Hematopoietic multipotent progenitor cell treated with erythropoietin and hydrocortisone succinate and interleukin-3 and kit ligand, for 15 days (in vitro differentiated cells): ENCODE measurements at places on chromosomes 1 and 21.
A peak's percentile ranks its signal among the peaks of the same experiment; 100 is the strongest.

GRCh38 chr1:76086597-76086996 lies 12.1 kb downstream of the ST6GALNAC3 start:
- DNase-seq, result no peak

DNA sequence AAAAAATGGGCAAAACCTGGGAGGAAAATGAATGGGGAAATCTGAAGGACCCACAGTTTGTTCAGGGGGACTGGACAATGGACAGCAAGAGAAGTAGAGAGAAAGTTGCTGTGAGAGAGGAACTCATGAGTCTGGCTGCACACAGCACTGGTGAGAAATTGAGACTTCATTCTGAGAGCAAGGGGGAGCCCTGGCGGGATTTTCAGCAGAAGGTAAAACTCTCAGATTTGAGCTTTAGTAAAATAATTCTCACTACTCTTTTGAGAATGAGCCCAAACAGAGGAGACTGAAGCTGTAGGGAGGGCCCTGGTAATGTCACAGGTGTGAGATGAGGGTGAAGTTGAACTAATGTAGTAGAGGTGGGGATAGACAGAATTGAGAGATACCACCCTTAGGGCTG lies 438.6 kb downstream of the OMA1 start:
- no peak for DNase-seq

GRCh38 chr1:54998677-54999076 lies at the start of gene BSND:
Gene BSND, plus strand, starts transcription at chr1:54998933. Its CDS starts 254 bp downstream, at chr1:54999187.
- no peak for DNase-seq

- no peak for DNase-seq
Observed at GRCh38 chr1:181661569-181661968, 178.3 kb downstream of the CACNA1E start.

DNA sequence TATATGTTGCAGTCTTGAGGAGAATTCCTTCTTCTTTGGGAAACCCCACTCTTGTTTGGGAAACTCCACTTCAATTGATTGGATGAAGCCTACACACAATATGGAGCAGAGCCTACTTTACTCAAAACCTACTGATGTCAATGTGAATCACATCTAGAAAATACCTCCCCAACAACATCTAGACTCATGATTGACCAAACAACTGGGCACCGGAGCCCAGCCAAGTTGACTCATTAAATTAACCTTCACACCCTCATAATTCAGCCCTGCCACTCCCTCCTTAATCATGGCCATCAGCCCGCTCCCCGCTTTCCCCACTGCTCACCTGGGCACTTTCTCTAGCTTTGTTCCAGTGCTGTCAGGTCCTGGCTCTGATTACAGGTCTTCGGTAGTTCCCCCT lies 208.1 kb upstream of the MAP1LC3C start:
- DNase-seq, result no peak

DNA sequence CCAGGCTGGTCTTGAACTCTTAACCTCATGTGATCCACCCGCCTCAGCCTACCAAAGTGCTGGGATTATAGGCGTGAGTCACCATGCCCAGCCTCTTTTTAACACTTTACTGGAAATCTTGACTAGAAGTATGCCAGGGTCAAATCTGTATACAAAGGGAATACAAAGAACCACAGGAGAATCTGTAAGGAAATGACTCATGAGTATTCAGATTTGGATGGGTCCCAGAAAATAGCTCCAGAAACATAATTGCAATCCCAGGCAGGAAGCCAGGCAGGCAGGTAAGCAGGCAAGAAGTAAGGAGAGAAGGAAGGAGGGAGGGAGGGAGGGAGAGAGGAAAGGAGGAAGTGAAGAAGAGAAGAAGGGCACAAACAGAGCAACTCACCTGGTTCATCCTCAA lies 22.8 kb upstream of the TIAM1 start:
- DNase-seq, result no peak

DNA sequence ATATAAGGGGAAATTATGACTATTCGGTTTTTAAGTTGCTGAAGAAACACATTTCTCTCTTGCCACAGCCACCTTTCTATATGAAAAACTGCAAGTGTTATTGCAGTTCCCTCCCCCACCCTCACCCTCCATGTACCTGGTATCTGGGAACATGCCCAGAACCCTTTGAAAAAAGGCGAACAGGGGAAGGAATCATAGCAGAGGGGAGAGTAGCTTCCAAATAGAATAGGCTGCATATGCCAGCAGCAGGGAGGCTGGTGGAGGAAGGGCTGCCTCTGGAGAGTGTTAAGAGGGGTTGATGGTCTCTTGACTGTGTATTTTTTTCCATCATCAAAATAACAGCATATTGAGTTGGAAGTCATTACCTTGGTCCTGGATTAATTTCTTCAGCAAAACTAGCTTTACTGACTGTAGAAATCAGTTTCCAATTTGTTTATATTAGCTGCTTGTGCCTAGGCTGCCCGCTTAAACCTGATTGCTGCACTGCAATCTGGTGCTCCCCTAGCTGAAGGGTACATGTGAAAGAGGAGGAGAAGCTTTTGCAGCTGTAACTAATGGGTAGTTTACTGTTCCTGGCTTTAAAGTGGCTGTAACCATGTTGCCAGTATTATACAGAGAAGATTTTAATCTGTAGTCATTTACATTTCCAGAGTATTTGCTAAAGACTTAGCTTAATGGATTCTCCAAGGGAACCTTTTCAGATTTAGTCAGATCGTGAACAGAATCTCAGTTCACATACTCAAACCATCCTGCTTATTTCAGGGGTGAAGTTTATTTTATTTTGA lies 22.7 kb downstream of the AHCYL1 start:
- DNase-seq, result no peak

GRCh38 chr1:60262701-60263100 lies 189.1 kb upstream of the C1orf87 start:
- DNase-seq, result no peak

GRCh38 chr1:157961805-157962762 lies 31.4 kb upstream of the KIRREL1 start:
- DNase-seq, result no peak

DNA sequence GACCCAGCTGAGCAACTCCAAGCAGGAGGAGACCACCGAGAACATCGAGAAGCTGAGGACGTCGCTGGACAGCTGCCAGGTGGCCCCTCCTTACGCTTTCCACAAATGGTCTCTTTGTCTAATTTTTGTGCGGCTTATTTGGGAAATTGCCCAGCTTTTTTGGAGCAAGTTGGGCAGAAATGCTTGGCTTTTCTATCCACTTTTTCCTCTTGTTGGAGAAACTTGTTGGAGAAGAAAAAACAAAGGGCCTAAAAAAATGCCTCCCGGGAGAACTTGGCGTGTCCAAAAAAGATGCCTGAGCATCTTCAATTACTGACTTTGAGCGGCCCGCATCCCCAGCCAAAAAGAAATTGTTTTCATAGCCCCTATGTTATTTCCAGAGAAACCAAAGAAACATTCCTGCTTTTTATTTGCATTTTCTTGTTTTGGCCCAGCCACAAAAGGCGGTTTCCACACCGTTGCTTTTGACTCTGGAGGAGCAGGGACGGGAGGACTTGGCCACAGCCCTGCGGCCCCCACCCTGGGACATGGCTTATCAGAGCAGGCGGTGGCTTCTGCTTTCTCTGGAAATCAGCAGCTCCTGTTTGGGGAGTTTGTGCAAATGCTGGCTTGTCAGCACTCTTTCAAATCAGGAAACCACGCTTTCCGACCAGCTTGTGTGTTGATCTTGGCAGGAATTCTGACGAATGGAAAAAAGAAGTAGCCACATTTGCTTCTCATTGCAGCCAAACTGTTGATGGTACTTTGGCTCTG lies 81.2 kb upstream of the EFHD2 start:
- no peak for DNase-seq

GRCh38 chr1:226506921-226507320 lies 41.6 kb upstream of the STUM start:
- no peak for DNase-seq

DNA sequence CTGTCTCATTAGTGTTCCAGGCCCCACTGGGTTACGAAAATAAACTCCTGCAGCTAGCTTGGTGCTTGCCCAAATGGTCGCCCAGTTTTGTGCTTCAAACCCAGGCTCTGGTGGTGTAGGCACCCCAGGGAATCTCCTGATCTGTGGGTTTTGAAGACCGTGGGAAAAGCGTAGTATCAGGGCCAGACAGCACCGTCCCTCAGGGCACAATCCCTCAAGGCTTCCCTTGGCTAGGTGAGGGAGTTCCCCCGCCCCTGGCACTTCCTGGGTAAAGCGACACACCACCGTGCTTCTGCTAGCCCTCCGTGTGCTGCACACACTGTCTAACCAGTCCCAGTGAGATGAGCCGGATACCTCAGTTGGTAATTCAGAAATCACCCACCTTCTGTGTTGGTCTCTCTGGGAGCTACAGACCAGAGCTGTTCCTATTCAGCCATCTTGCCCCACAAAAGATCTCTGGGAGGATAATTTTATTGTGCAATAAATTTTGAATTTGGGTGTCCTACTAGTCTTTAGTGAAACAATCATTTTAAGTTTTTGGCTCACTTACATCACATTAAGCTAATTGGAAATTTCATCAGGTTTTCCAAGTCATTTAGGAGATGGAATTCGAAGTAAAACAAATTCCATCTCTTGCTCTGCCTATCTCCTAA lies 9.4 kb upstream of the SLC25A24 start:
- no peak for DNase-seq

- no peak for DNase-seq
Observed at GRCh38 chr1:170680428-170680827, 16.5 kb downstream of the PRRX1 start.

- DNase-seq, result no peak
Observed at GRCh38 chr1:41420860-41421259, 59.6 kb downstream of the FOXO6 start.

- no peak for DNase-seq
Observed at GRCh38 chr1:30601316-30602085, 121.9 kb downstream of the MATN1 start.

GRCh38 chr1:55864251-55864650 lies 649.1 kb upstream of the USP24 start:
- DNase-seq, result no peak

GRCh38 chr1:164515711-164516331 lies 43.2 kb upstream of the PBX1 start:
- DNase-seq, result no peak

DNA sequence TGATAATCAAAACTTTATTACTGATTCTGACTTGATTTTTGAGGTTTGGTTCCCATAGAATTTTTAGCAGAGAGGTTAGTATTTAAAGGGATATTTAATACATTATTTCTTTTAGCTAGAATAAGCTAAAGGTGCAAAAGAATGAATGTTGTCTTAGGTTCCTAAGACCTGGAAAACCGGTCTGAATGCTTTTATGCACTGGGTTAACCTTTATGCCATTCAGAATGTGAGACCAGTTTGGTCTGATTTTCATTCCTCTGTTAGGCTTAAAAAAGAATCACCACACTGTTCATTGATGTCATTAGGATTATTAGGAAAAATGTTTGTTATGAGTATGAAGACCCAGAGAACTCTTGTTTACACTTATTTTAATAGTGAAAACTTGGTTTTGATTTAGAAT lies 30.1 kb downstream of the RAP1A start:
- no peak for DNase-seq

DNA sequence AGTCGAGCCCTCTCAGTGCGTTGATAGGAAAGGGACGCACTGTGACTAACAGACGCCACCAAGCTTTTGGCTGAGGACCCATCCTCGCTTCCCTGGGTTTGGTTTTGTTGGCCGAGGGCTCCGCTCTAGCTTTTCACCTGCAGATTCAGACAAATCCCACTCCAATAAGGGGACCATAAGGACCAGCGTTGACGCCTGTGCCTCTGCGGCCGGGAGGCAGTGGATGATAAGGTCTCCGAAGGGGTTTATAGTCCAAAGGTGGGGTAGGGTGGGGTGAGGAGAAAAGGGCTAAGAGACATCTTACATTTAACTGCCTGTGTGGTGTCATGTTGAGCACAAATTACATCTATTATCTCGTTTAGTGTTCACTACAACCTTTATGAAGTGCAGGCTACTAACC lies 760 bp downstream of the PEX14 start:
- no peak for DNase-seq

DNA sequence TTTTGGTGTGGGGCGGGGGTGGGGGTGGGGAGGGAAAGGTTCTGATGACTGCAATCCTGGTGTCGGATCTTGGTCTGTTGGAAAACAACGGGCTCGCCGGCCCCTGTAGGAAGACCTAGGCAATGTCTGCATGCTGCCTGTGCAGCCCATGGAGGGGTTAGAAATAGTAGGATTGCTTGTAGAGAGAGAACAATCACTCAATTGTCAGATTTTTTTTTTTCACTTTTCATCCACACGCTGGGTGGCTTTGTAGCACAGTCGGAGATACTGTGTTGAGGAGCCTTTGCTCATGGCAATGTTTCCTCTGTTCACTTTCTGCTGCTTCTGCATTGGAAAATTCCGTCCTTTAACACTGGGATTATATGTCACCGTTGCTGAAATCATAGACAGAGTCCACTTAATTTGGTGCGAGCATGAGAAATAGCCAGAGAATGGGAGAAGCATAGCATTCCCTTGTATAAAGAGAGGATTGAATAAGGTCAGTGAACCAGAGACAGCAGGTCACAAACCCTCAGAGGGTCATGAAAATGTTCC lies 107.5 kb downstream of the MRPS6 start:
- no peak for DNase-seq

DNA sequence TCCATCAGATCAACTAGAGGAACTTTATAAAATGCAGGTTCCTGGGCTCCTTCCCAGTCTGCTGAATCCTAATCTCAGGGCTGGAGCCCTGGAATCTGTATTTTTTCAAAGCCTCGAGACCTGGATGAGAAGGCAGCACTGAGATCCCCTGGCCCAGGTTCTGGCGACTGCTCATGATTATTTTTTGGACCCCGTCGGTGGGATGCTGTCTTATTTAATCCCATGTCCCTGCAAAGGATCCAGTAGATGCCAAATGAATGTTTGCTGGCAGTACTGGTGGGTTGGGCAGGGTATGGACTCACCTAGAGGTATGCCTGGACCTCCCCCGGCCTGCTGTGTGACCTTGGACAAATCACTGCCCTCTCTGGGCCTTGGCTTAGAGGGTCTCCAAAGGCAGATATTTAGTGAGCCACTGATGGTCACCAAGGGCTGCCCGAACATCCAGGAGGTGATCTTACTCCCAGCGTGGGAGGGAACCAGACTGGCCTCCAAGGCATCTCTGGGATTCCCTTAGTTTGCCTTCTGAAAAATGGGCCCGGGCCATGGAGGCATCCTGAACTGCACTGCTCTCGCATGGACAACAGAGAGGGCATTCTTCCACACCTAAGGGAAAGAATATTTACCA lies 91.6 kb upstream of the RUNX3 start:
- no peak for DNase-seq

GRCh38 chr1:24502065-24502708 lies 449 bp upstream of the RCAN3 start:
- peak; percentile 5 for DNase-seq

GRCh38 chr1:244102468-244102867 lies 51.4 kb downstream of the ZBTB18 start:
- no peak for DNase-seq
